ENCODE measurements at places on chromosomes 3 and 15. TPM values are rescaled to one million over a fixed set of nuclear protein-coding genes. Genes with fewer than 3 reads are reported as not detected.

GRCh38 chr3:111965484-111965883, 13.3 kb upstream of the ABHD10 start:
- H3K4me1 ChIP-seq = peaks cover 25% of the 10 kb centered on the region
- no peak overlapping the region for H3K27ac ChIP-seq
- H3K27me3 ChIP-seq = no peaks in the 10 kb centered on the region
- H3K36me3 ChIP-seq = peaks cover 14% of the 10 kb centered on the region
- no peak for DNase-seq

Gene NTRK3
- polyA plus RNA-seq = not detected

GRCh38 chr3:67635257-67635656, 19.2 kb downstream of the SUCLG2 start:
- no peaks in the 10 kb centered on the region for H3K27me3 ChIP-seq
- peaks cover 8% of the 10 kb centered on the region for H3K4me1 ChIP-seq
- H3K27ac ChIP-seq = no peak overlapping the region
- no peak for DNase-seq
- H3K36me3 ChIP-seq = no peaks in the 10 kb centered on the region

Gene SUSD5
- not detected for polyA plus RNA-seq

GRCh38 chr3:183968666-183969245, 48.9 kb downstream of the ABCC5 start:
- H3K4me1 ChIP-seq = no peaks in the 10 kb centered on the region
- peaks cover 88% of the 10 kb centered on the region for H3K36me3 ChIP-seq
- no peak overlapping the region for H3K27ac ChIP-seq
- DNase-seq = no peak
- no peak overlapping the region for H3K4me3 ChIP-seq

Gene RARB
- 1.2 TPM for polyA plus RNA-seq

Measured in sigmoid colon (tissue), 7 donors.